ENCODE measurements at places on chromosomes 5 and 9. TPM values are rescaled to one million over a fixed set of nuclear protein-coding genes. Genes with fewer than 3 reads are reported as not detected.

Gene MEIKIN
- total RNA-seq, result 2.2 TPM

Gene NMUR2
- total RNA-seq, result not detected

DNA sequence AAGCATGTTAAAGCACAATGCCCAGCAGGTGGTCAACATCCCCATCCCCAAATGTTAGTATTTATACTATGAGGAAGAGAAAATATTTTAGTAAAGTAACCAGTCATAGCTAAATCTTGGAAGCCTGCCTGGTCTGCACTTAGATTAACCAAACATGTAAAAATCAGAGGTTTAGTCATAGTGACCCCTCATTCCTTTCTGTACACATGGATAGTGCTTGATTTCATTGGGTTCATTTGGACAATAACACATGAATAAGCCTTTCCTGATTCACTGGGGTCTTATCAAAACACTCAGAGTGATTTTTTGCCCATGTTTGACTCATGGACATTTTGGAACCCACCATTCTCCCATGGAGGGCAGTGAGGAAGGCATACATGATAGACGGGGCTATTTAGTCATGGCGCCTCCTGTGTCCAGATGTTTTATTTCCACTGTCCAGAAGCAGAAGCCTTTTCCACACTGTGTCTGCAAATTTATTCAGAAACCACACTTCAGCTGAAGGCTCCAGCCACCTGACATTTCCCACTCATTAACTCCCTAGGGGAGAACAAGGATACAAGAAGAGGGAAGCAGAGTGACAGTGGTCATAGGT is 32.5 kb downstream of the OR1J1 start:
- H3K36me3 ChIP-seq, result no peaks in the 10 kb centered on the region
- no peak overlapping the region for H3K27ac ChIP-seq
- H3K4me3 ChIP-seq, result no peak overlapping the region
- no peak for DNase-seq

DNA sequence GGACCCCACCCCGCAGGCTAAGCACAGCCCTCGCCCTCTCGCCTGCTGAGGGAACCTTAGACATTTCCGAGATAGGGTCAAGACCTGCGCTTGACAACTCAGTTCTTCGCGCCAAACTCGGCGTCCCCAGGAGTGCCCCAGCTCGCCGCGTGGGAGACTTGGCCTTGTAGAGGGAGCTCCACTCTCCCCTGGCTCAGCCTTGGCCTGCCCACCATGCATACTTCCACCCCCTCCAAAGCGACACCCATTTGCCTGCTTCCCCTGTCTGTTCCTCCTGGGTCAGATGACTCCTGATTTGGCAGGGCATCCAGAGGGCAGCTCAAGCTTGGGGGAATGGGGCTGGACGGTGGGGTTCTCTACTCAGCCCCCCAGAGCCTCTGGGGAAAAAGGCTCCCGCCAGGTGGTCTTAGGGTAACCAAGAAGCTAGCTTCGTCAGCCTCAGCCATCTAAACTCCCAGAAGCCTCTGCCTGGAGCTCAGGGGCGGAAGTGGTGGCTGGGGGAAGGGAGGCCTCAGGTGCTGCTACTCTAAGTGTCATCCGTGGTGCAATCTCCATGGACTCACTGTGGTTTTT is 560 bp downstream of the DOCK2 start:
- DNase-seq, result peak; percentile 88
- peaks cover 6% of the 10 kb centered on the region for H3K27me3 ChIP-seq
- peak overlapping the region; percentile 90 for H3K4me3 ChIP-seq
- H3K27ac ChIP-seq, result peak overlapping the region; percentile 95
- H3K4me1 ChIP-seq, result peaks cover 55% of the 10 kb centered on the region
- H3K36me3 ChIP-seq, result peaks cover 51% of the 10 kb centered on the region

Gene CNTNAP3
- total RNA-seq, result not detected

DNA sequence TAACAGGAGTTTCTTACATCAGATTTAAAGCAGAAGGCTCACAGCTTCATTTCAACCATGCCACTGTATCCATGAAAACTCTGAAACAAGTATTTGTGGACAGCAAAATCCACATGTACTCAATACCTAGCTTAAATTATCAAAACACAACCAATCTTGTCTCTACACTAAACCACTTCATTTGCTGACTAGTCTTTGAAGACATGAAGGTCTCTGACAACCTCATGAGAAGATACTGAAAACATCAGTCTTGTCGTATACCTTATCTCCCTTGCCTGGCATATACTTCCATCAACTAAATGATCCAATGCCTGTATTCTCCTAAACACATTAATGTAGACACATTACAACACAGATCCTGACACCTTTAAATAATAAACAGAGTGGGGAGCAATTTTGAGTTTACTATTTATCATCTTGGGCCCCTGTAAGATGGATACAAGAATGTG is 2.9 kb downstream of the RPS23 start:
- DNase-seq, result no peak
- no peak overlapping the region for H3K4me3 ChIP-seq
- H3K36me3 ChIP-seq, result peaks cover 58% of the 10 kb centered on the region

DNA sequence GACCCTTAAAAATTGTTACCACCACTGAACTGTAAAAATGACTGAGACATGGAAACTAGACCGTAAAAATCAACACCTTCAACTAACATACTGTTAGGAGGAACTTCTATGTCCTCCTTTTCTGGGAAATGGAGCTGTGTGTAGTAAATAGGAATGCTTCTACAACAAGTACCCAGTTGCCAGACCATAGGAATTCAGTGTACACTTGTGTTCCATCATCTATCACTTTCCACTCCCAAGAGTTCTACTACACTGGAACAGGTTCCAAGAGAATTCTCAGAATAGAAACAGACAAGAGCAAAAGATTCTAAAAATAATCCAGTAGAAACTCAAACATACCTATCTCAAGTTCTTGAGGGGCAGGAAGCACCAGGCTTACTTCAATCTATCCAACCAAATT is 23.6 kb downstream of the UBAP2 start:
- H3K27me3 ChIP-seq, result no peaks in the 10 kb centered on the region
- peaks cover 14% of the 10 kb centered on the region for H3K4me1 ChIP-seq
- peaks cover 7% of the 10 kb centered on the region for H3K36me3 ChIP-seq

Gene BHMT
- total RNA-seq, result not detected

DNA sequence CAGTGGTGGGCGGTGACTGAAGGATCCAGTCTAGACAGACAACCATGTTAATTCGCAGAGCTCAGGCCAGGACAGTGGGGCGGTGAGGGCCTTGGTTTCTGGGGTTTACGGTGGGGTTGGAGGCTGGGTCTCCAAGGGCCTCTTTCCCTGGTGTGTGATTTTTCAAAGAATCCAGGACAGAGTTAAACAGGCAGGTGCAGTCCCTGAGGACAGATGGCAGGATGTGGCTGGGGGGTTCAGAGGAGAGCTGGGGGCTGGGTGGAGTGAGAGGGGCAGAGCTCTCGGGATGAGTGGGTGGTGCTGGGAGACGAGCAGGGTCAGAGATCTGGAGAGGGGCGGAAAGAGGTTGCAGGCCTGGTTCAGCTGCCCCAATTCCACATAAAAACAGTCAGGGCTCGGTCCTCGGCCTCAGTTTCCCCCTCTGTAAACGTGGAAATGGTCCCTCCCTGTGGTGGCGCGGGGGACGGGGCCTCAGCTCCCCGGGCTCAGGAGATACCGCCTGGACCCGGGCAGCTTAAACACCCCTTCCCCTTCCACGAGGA is 145.9 kb downstream of the GAPVD1 start:
- no peak overlapping the region for H3K27ac ChIP-seq
- peaks cover 14% of the 10 kb centered on the region for H3K4me1 ChIP-seq
- peak overlapping the region; percentile 33 for H3K4me3 ChIP-seq
- no peak for DNase-seq

Gene GHR
- not detected for total RNA-seq

Gene GABBR2
- not detected for total RNA-seq

GRCh38 chr5:50751064-50751657 is 84.7 kb downstream of the PARP8 start:
- peak; percentile 50 for DNase-seq
- no peak overlapping the region for H3K4me3 ChIP-seq
- no peak overlapping the region for H3K27ac ChIP-seq
- H3K4me1 ChIP-seq, result peaks cover 39% of the 10 kb centered on the region

- DNase-seq, result peak; percentile 3
- H3K36me3 ChIP-seq, result peaks cover 7% of the 10 kb centered on the region
- no peaks in the 10 kb centered on the region for H3K27me3 ChIP-seq
- no peak overlapping the region for H3K4me3 ChIP-seq
- H3K27ac ChIP-seq, result no peak overlapping the region
Measured at GRCh38 chr9:61670616-61671015, 480.8 kb downstream of the SPATA31A7 start.

- H3K27ac ChIP-seq, result no peak overlapping the region
- H3K27me3 ChIP-seq, result no peaks in the 10 kb centered on the region
- H3K4me1 ChIP-seq, result no peaks in the 10 kb centered on the region
- DNase-seq, result no peak
- no peaks in the 10 kb centered on the region for H3K36me3 ChIP-seq
Measured at GRCh38 chr9:16121601-16122286, 568.9 kb downstream of the CCDC171 start.

Gene RNF130
- 2.9 TPM for total RNA-seq

GRCh38 chr9:78320030-78320693 is 23.2 kb downstream of the PSAT1 start:
- no peaks in the 10 kb centered on the region for H3K27me3 ChIP-seq
- DNase-seq, result no peak
- no peak overlapping the region for H3K4me3 ChIP-seq
- no peak overlapping the region for H3K27ac ChIP-seq
- no peaks in the 10 kb centered on the region for H3K4me1 ChIP-seq

Gene PHF24
- total RNA-seq, result not detected

Gene PCDHB10
- total RNA-seq, result not detected

GRCh38 chr5:134006115-134006514 is 1.3 kb upstream of the VDAC1 start:
- H3K27ac ChIP-seq, result peak overlapping the region; percentile 83
- peaks cover 14% of the 10 kb centered on the region for H3K36me3 ChIP-seq
- H3K27me3 ChIP-seq, result peaks cover 3% of the 10 kb centered on the region
- peak overlapping the region; percentile 88 for H3K4me3 ChIP-seq

Gene ASPN
- total RNA-seq, result not detected

Gene LRRC19
- not detected for total RNA-seq

- no peak overlapping the region for H3K4me3 ChIP-seq
- no peaks in the 10 kb centered on the region for H3K4me1 ChIP-seq
- H3K36me3 ChIP-seq, result no peaks in the 10 kb centered on the region
- peaks cover 11% of the 10 kb centered on the region for H3K27me3 ChIP-seq
- no peak for DNase-seq
- no peak overlapping the region for H3K27ac ChIP-seq
Measured at GRCh38 chr9:130417602-130418001, 27.2 kb upstream of the ASS1 start.

DNA sequence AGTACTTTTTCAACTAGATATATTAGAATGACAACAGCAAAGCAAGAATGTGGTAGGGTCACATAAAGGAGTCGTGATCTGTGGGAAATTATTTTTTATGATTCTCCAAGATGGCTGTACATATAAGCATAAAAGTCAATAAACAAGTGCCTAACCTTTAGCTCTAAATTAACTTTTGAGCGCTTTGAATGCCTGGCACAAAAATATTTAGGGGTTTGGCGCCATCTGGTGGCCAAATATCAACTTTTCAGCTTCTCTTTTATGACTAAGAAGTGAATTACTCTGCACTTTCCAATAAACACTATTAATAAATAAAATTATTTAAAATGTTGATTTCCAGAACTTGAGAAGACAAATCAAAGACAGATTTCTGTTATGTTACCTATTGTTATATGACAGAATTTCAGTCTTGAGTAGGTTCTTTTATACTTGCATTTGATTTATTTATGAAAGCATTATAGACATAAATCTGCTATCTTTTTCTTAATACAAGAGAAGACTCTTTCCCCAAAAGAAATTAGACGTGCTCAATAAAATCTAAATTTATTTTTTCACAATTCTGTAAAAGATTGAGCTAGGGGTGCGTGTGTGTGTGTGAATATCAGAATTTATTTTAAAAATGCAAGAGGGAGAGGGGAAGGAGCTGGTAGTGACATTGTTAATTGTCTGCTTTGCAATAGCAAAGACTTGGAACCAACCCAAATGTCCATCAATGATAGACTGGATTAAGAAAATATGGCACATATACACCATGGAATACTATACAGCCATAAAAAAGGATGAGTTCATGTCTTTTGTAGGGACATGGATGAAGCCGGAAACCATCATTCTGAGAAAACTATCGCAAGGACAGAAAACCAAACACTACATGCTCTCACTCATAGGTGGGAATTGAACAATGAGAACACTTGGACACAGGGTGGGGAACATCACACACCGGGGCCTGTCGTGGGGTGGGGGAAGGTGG is 36.7 kb upstream of the ARRDC3 start:
- peaks cover 3% of the 10 kb centered on the region for H3K27me3 ChIP-seq
- H3K4me3 ChIP-seq, result no peak overlapping the region
- peaks cover 9% of the 10 kb centered on the region for H3K4me1 ChIP-seq
- peak; percentile 72 for DNase-seq

Gene MACROH2A1
- 263 TPM for total RNA-seq

Gene CCDC152
- 3.4 TPM for total RNA-seq

DNA sequence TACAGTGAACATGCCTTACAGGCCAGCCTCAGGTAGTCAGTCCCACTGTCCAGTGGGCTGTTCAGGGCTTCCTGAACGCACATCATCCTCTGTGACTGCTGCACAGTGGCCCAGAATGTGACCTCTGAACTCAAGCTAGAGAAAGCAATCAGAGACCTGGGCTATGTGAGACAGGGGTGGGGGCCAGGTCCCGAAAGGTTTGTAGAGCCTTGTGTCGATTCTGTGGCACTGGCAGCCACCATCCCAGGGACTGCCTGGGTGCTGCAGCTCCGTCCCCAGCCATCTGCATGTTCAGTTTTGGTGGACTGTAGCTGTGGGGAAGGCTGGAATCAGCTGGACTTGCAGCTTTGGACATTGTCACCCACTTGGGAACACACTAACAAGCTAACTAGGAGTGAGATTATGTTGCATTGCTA is 47.7 kb downstream of the MVB12B start:
- peaks cover 13% of the 10 kb centered on the region for H3K4me1 ChIP-seq
- DNase-seq, result no peak

DNA sequence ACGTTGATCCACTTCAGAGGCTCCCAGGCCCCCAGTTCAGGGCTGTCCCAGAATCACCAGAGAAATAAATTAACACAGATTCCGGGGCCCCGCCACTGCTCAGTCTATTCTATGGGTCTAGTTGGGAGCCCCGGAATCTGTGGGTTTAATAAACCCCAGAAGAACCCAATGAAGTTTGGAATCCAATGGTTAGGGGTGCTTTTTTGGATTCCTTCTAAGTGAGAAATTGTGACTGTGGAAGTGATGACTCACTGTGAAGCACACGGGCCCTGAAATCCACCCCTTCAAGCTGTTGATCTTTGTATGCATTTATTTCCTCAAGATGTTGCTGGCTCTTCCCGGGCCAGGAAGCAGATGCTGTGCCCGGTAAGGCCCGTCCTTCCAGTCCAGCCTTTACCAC is 57.3 kb upstream of the SLC28A3 start:
- H3K36me3 ChIP-seq, result no peaks in the 10 kb centered on the region
- H3K4me3 ChIP-seq, result no peak overlapping the region
- no peak overlapping the region for H3K27ac ChIP-seq
- DNase-seq, result no peak
- H3K4me1 ChIP-seq, result no peaks in the 10 kb centered on the region

- H3K27ac ChIP-seq, result no peak overlapping the region
- H3K4me3 ChIP-seq, result no peak overlapping the region
- no peaks in the 10 kb centered on the region for H3K36me3 ChIP-seq
Measured at GRCh38 chr5:28788954-28789353, 1750.6 kb upstream of the CDH9 start.

All from activated CD4-positive, alpha-beta memory T cell treated with anti-CD3 and anti-CD28 coated beads, Interleukin-2, amount 10 ng/mL, durations not matched to agents 7 days and 5 days (primary cell).